ENCODE measurements at places on chromosomes 12 and 14.

DNA sequence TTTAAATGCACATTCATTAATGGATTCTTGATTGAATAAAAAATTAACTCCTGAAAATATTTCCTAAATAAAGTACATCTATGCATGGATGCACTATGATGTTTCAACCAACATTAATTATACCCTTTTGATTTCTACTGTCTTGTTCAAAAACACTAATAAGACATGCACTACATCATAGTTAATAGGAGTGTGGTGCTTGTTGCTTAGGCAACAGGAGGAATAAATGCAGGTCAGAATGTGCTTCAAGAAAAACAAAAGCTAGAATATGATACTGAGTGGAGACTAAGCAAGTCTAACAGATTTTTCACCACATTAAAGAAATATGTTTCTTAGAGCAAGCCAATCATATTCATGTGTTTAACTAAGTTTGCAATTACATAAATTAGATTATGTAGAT lies 495.8 kb upstream of the GARIN6 start:
- no peaks in the 10 kb centered on the region for H3K36me3 ChIP-seq
- H3K4me1 ChIP-seq, result peaks cover 32% of the 10 kb centered on the region
- H3K27ac ChIP-seq, result no peak overlapping the region
- no peaks in the 10 kb centered on the region for H3K27me3 ChIP-seq
- H3K4me3 ChIP-seq, result no peak overlapping the region

DNA sequence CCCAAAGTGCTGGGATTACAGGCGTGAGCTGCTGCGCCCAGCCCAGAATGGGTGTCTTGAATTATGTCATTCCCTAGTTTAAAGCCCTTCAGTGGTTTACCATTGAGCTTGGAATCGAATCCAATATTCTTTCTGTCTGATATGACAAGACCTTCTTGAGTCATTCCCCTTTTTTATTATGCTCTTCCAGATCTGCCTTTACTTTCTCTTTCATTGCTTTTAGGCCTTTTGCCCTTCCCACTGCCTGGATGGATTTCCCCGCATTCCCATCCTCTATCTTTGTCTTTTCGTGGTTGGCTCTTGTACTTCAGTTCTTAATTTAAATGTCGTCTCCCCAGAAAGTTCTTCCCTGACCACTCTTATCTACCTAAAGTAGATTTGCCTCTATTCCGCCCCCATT lies 1.6 kb downstream of the TRAFD1 start:
- peaks cover 22% of the 10 kb centered on the region for H3K4me1 ChIP-seq
- no peak overlapping the region for H3K27ac ChIP-seq
- no peaks in the 10 kb centered on the region for H3K27me3 ChIP-seq

DNA sequence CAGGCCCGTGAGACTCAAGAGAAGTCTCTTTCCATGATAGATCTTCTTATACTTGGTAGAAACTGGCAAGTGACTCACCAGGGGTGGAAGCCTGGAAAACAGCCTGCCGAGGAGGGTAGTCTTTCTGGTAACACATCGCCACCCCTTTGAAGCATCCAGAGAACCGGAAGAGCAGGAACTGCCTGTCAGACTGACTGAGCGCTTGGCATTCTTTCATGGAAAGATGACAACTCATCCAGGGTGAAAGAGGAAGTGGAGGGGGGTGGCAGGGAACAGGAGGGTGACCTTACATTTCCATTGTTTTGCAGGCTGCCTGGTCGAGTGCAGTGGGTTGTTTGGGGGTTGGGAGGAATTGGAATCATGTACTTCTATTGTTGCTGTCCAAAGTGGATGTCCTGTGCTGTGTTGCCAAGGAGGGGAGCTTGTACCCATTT lies 34.5 kb downstream of the PRKCH start:
- no peak overlapping the region for H3K27ac ChIP-seq
- DNase-seq, result peak; percentile 81
- H3K27me3 ChIP-seq, result no peaks in the 10 kb centered on the region
- H3K4me1 ChIP-seq, result no peaks in the 10 kb centered on the region
- no peak overlapping the region for H3K4me3 ChIP-seq
- no peaks in the 10 kb centered on the region for H3K36me3 ChIP-seq

DNA sequence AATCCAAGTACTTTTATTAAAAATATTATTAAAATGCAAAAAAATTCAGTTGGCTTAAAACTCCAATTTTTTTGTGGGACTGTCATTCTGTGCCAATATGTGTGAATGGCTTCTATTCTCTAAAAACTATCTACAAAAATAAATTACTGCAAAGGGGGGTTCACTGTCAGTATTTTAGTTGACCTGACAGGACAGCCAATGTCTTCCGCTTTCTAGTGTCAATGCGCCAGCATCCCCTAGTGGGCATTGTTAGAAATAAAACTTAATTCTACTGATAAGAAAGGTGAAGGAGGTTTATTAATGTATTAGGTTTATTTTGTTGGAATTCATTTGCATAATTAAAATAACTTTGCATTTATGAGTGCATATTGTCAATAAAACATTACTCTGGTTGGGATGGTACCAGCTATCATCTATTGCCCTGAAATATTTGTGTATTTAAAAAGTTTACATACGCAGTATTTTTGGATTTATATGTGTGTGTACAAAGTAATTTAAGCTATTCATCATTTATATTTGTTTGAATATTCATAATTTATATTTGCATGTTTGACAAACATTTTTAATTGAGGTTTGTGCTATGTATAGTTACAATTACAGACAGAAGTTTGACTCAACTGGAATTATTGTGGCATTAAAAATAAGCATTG lies 527.2 kb downstream of the FLRT2 start:
- H3K27ac ChIP-seq, result no peak overlapping the region
- H3K27me3 ChIP-seq, result no peaks in the 10 kb centered on the region
- H3K36me3 ChIP-seq, result no peaks in the 10 kb centered on the region
- peak; percentile 66 for DNase-seq
- H3K4me1 ChIP-seq, result no peaks in the 10 kb centered on the region

All from GM23338 (cell line).